ENCODE measurements at places on chromosomes 6 and 20.

GRCh38 chr6:148565321-148565926, 181.4 kb upstream of the UST start:
- no peak for DNase-seq

GRCh38 chr6:160388922-160389321, 40.7 kb downstream of the SLC22A3 start:
- DNase-seq = no peak

DNA sequence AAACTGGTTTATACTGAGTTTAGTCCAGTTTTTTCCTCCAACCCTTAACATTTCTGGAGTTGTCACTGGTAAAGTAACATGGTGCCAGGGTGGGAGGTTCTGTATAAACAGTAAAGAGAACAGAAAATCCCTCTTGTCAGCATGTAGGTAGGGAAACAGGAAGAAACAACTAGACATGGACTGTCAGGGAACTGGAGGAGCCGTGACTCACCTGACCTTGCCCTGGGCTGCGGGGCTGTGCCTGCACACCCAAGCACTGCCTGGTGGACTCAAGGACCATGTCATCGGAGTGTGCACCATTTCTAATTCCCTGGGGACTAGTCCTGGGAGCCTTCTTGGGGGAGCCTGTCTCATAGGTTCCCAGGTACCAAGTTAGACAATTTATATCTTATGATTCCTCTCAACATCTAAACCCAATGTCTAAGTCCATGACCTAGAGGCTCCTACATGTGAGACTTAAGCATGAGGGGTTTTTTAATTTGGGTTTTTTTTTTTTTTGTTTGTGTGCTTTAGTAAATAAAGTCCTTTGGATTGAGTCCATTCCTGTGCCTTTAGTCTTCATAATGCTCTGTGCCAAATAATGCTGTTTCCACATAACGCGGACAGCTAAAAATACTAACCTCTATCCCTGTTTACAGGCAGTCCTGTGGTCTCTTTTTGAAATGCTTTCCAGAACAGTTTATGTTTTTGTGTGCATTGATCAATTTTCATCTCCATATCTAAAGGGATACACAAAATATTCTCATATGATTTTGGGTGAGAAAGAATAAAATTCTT, 136.9 kb upstream of the SUPT3H start:
- no peak for DNase-seq

- DNase-seq = no peak
Observed at GRCh38 chr6:113414511-113414910, 442.6 kb upstream of the MARCKS start.

DNA sequence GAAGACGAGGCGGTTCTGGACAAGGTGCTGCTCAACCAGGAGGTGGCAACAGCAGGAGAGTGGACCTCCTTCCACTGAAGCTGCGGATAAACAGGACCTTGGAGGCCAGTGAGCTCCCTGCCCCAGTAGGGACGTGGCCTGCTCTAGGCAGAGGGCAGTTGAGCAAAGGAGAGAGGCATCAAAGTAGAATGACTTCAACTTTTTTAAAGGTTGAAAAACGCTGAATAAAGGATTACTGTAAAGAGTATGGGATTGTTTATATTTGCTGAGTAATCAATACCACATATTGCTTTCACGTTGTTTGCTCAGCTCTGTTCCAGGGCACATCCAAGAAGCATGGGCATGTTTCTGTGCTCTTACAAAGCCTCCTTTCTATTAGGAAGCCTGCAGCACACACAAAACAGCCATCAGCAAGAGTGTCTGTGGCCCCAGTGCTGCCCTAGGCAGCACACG, 48.1 kb downstream of the ERMARD start:
- DNase-seq = no peak

DNA sequence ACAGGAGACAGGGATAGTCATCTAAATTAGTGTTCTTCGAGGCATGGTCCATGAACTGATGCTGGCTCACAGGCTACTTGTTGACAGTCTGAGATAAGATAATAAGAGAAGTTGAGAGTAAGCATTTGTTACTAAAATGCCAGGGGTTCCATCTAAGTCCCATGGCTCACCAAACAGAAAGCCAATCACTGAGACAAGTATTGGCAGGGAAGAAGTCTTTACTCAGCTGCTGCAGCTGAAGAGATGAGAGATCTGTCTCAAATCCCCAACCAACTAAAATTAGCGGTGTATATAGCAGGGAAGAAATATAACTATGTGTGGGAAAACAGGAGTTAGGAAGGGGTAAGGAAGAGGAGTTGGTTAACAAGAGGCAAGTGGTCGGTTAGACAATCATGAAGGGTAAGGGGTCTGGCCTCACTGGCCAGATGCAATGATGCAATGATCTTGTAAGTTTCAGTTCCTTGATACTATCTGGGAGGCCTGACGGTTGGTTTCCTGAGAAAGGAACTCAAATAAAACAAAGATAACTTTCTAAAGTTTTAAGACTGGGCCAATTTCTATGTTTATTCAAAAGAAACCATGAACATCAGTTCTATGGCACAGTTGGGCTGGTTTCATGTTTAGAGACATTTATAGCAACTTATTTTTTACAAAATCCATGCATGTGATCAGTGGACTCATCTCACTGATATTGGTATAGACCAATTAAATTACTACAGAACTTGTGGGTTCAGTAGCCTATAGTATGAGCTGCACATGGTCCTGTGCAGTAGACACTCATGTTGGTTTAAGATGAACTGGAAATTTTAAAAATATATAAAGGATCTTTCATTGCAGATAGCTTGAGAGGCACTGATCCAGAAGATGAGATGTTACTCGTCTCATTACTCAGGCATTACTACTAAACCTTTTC, 9.9 kb upstream of the HEBP2 start:
- DNase-seq = no peak

- no peak for DNase-seq
Observed at GRCh38 chr6:3612341-3613041, 139.0 kb downstream of the PXDC1 start.

DNA sequence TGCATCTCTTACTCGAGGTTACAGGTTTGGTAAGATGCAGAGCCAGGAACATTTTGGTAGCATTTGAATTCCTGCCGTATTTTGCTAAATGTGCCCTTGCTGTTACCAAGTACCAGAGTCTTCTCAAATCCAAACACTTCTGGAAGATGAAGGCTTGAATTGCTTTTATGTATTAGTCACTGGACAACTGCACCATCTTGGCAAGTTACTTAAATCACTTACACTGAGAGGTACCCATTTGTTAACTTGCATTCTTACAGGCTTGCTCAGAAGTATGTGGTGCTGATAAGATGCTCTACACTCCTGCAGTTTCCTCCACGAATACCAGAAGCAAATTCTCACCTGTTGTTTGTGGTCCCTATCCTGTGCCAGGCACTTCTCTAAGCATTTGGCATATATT, 12.7 kb downstream of the IL22RA2 start:
- DNase-seq = no peak

GRCh38 chr20:45404438-45404837, 3.7 kb upstream of the DBNDD2 start:
- DNase-seq = no peak

- no peak for DNase-seq
Observed at GRCh38 chr20:58538752-58539151, 23.6 kb upstream of the APCDD1L start.

DNA sequence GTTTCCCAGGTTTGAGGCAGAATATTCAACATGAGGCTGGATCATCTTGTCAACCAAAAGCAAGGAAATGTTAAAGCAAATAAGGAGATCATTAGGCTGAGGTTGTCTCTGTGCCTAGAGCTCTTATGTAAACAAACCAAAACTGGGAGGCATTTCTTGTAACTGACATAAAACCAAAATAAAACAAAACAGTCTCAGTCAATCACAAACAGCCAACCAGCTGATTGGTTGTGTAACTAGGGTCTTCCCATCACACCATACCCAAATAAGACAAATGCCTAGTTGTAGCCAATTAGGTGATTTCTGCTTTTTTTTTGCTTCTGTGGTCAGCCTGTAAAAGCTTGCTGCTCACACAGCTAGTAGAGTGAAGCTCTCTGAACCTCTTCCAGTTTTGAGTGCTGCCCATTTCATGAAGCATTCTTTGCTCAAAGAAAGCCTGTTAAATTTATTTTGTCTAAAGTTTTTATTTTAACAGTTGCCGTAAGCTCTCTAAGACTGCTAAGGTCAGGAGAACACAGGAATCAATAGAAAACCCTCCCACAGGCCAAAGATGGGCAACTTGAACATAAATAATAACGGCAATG, 8.9 kb upstream of the FITM2 start:
- no peak for DNase-seq

DNA sequence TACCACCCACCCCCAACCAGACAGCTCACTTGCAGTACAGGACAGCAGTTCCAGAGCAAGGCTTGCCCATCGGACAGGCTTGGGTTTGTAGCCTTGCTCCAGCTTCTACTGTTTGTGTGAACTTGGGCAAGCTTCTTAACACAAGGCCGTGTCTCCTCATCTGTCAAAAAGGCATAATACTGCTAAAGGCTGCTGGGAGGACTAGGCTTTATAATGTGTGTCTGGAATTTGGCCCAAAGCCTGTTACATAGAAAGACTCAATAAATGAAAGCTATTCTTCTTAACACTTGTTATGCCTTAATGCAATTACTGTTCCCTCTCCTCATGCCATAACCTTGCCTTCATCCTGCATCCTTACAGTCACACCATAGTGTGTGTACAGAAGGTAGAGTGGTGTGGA, 43.4 kb downstream of the LYRM4 start:
- DNase-seq = no peak

DNA sequence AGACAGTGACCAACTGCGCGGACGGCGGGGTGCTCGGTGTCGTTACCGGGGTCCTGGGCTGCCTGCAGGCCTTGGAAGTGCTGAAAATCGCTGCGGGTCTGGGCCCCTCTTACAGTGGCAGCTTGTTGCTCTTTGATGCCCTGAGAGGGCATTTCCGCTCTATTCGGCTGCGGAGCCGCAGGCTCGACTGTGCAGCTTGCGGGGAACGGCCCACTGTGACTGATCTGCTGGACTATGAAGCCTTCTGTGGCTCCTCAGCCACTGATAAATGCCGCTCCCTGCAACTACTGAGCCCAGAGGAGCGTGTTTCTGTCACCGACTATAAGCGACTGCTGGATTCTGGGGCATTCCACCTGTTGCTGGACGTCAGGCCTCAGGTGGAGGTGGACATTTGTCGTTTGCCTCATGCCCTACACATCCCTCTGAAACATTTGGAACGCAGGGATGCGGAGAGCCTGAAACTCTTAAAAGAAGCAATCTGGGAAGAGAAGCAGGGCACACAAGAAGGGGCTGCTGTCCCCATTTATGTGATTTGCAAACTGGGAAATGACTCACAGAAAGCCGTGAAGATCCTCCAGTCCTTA, 1.0 kb downstream of the MOCS3 start:
- DNase-seq = no peak
